ENCODE measurements at places on chromosomes 5 and 9.
A peak's percentile ranks its signal among the peaks of the same experiment; 100 is the strongest.

DNA sequence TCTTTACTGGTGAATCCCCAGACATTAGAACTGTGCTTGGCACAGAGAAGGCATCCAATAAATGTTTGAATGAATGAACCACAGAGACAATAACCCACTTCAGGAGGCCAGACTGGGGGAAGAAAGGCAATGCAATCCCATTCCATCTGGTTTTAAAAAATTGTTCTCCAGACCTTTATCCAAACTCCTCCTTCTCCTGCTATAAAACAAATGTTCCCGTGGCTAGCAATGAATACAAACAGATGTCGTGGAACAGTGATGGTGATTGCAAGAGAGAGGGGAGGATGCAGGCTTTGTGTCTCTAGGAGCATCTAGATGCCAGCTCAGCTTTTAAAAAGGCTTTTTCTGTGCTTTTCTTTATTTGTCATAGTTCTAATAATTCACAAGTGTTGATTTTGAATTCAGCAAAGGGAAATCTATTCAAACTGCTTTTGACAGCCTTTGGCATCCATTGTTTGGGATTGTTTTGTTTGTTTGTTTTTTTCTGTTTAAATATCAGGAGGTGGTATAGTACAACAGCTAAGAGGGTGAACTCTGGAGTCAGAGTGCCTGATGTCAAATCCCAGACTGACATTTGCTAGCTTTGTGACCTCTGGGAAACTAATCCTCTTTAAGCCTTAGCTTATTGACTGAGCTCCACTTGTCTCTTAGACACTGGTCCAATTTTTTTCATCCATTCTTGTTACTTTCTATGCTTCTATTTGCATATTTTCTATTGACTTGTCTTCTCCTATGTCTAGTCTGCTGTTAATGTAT is 59.1 kb downstream of the TNFSF15 start:
- DNase-seq: no peak

GRCh38 chr9:111294691-111295451 is 35.2 kb downstream of the OR2K2 start:
- DNase-seq: no peak

- no peak for DNase-seq
Observed at GRCh38 chr9:114169952-114170770, 14.8 kb downstream of the COL27A1 start.

GRCh38 chr5:139684881-139685749 is 37.0 kb downstream of the CXXC5 start:
- DNase-seq: no peak

DNA sequence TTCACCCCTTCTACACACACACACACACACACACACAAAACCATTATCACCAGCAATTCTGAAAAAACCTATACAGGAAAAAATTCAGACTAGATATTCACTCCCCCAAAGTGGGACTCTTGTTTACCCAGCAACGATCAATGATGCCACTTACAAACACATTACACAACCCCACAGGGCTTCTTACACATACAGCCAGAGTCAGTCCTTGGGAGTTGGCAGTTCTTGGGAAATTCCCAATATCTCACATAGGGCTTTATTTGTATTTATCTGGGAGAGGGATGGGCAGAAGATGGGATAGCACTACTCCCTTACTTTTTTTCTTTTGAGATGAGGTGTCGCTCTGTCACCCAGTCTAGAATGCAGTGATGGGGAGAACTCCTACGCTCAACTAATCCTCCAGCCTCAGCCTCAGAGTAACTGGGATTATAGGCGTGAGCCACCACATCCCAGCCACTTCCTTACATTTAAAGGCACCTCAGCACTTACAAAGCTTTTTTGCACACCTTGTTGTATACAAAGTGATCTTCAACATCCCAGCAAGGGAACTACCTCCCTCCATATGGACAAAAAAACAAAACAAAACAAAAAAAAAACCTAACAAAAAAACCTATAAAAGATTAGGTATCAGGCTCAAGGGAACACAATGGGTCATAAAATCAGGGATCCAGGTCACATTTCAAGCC is 168.4 kb downstream of the TSSK1B start:
- DNase-seq: no peak

- peak; percentile 47 for DNase-seq
Observed at GRCh38 chr5:72108202-72109061, 1.2 kb downstream of the MAP1B start.

- DNase-seq: peak; percentile 20
Observed at GRCh38 chr9:1005043-1005667, 28.7 kb downstream of the DMRT3 start.

Data from CMK (cell line).